ENCODE measurements at places on chromosomes 12 and 14. TPM values are rescaled to one million over a fixed set of nuclear protein-coding genes. Genes with fewer than 3 reads are reported as not detected.

ART4 gene
- total RNA-seq: not detected

FBXL14 gene
- total RNA-seq: 22.8 TPM

PLBD2 gene
- total RNA-seq: 24.2 TPM

FAM186B gene
- 0.38 TPM for total RNA-seq

FOXG1 gene
- not detected for total RNA-seq

PRIMA1 gene
- total RNA-seq: not detected

Measured in activated T-cell treated with anti-CD3 and anti-CD28 coated beads, Interleukin-2, amount 50 U/mL, for 4 hours (primary cell).